ENCODE measurements at places on chromosomes 1 and 21.

GRCh38 chr1:38241594-38242334, 195.2 kb upstream of the POU3F1 start:
- DNase-seq, result no peak

DNA sequence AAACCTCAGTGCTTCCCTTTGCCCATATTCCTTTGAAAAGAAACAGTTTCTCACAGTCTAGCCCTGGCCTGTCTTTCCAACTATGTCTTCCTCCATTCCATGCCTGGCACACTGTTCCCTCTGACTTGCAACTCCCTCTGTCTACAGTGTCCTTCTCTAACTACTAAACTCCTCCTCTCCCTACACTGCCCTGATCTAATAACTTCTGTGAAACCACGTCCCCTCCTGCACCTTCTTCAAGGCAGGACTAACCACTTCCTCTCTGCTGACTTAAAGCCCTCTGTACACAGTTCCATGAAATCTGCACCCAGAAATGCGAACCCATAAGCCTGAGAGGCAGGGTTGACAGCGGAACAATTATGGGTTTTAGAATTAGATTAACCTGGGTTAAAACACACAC, 62.2 kb upstream of the ATP1B1 start:
- DNase-seq, result no peak

DNA sequence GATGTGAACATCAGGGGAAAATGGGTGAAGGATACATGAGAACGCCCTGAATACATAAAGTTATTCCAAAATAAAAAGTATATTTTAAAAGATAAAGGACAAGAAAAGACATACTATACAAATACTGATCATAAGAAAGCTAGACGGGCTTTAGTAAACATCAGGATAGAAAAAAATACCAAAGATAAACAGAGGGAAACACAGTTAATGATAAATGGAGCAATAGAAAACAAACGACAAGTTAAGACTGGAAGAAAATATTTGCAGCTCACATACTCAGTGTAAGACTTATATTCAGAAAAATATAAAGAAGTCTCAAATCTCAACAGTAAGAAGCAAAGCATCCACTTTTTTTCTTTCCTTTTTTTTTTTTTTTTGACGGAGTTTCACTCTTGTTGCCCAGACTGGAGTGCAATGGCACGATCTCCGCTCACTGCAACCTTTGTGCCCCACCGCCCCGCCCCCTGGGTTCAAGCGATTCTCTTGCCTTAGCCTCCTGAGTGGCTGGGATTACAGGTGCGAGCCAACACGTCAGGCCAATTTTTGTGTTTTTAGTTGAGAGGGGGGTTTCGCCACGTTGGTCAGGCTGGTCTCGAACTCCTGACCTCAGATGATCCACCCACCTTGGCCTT, 94.8 kb downstream of the OMA1 start:
- no peak for DNase-seq

- peak; percentile 26 for DNase-seq
Measured at GRCh38 chr1:47558601-47559593, 121.1 kb downstream of the FOXD2 start.

- no peak for DNase-seq
Measured at GRCh38 chr1:151720125-151720524, 1.2 kb upstream of the RIIAD1 start.

DNA sequence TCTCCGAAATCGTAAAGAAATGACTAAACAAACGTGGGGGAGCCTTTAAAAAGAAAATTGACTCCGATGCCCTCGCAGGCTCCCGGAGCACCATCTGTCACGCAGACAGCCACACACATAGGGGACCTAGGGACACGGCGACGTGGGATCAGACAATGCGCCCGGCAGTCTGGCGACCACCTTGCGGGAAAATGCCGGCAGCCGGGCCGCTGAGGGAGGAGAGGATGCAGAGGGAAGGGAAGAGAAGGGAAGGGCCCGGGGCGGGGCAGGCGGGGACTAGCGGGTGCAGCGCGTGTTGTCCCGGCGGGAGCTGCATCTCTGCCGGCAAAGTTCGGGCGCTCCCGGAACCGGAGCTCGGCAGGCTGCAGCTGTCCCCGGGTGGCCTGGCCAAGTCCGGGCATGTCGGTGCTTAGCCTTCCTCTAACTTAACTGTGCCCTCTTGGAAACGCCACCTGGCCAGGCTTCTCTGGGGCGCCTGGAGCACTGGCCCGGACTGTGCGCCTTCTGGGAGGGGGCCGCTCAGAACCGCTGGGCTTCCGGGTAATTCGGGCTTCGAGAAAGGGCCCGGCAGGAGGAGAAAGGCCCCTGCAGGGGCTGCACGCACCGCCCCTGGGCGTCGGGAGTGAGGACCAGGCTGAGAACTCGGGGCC, 1.8 kb downstream of the NHLH2 start:
- no peak for DNase-seq

GRCh38 chr1:53388963-53389362, 61.1 kb upstream of the LRP8 start:
- DNase-seq, result no peak

DNA sequence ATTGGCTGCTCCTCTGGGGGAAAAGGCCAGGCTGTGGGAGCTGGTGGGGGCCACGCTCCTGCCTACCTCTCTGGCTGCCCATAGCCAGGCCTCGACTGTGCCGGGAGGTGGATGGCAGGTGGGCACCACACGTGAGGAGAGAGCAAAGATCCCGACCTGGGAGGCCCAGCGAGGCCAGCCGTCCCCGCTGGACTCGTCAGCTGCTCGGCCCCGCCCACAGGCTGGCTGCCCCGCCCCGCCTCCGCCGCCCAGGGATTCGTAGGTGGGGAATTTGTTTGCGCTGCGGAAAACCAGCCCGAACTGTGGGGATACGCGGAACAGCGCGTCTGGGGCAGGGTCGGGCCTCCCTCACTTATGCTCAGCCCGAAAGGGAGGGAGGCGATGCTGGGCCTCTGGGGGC, 31.7 kb downstream of the TP73 start:
- DNase-seq, result no peak

GRCh38 chr1:12568009-12568767, 49.8 kb downstream of the DHRS3 start:
- no peak for DNase-seq

DNA sequence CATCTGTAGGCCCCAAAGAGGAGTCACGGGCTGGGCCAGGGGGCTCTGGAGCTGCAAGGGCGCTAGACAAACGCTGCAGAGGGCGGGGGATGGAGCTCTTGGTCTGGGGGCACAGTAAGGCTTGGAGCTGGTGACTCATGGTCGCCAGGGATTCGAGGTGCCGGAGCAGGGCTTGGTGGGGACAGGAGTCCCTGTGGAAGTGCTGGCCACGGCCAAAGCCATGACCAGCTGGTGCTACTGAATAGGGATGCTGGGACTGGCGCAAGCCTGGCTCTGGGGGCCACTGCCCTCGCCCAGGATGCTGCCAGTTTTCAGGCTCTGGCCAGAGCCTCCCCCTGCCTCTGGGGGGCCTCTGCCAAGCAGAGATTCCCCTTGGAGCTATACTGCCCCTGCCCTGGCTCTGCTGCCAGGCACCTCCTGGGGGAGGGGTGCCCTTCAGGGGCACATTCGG, 25.2 kb downstream of the SPOCD1 start:
- no peak for DNase-seq

- DNase-seq, result no peak
Measured at GRCh38 chr1:96481409-96481808, 240.2 kb upstream of the PTBP2 start.

All from epithelial cell of prostate (primary cell).